Activated CD8-positive, alpha-beta memory T cell treated with anti-CD3 and anti-CD28 coated beads, Interleukin-2, amount 50 U/mL, for 4 hours (primary cell): ENCODE measurements at places on chromosomes 7 and 10.
A peak's percentile ranks its signal among the peaks of the same experiment; 100 is the strongest.

DNA sequence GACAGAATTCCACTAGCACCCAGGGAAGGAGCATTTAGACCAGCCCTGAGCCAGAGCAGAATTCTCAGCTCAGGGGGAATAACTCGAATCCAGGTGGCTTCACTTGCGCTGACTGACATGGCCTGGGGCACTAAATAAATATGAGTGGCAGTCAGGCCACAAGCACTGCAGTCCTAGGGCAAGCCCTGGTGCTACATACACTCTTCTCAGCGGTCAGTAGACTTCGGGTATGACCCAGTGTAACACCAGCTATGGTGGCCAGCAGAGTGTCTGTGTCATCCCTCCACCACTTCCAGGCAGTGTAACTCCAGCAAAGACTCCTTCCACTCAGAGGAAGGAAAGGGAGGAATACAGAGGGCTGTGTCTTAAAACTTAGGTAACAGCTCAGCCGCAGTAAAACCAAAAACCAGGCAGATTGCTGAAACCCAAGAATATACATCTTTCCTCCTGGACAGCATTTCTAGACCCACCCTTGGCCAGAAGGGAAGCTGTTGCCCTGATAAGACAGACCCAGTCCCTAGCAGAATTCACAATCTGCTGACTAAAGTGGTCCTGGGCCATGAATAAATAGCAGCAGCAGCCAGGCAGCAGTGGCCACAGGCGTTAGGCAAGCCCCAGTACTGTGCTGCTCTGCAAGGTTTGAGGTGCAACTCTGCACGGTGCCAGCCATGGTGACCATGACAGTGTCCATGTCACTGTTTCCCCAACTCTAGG is 77.0 kb downstream of the SNX13 start:
- no peak for DNase-seq

- DNase-seq = no peak
Measured at GRCh38 chr7:116776610-116777289, 85.6 kb upstream of the CAPZA2 start.

DNA sequence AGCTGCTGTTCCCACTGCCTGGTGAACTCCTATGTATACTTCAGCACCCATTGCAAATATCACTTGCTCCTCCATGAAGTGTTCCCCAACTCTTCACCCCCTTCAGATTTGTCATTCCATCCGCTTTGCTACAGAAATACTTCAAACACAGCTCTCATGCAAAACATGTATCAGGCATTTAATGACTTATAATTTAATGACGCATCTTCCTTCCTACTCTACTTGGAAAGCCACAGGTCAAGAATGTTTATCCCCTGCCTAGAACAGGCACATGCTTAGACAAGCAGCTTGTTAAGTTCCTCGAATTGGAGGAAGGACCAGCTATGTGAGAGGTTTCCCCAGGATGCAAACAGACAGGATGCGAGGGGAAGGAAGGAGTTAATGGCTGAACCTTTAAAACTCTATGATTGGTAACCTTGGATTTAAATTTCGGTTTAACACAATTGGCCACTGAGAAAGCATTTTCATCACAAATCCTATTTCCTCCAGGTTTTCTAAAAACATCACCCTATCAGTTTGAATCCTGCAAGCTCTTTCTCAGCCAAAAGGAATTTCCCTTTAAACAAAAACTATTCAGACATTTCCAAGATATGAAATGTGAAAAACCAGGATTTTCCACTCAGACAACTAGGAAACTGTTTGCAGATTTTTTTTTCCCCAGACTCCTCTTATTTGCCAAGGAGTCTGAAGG is 11.5 kb downstream of the CREB3L2 start:
- DNase-seq = no peak

- no peak for DNase-seq
Measured at GRCh38 chr7:49597805-49598204, 175.6 kb upstream of the VWC2 start.

GRCh38 chr10:123883673-123884320 is 7.8 kb downstream of the CPXM2 start:
- no peak for DNase-seq

GRCh38 chr7:99011706-99012404 is 132.1 kb downstream of the SMURF1 start:
- no peak for DNase-seq

- DNase-seq = no peak
Measured at GRCh38 chr7:126608339-126608776, 644.4 kb downstream of the GRM8 start.

GRCh38 chr7:39458061-39458745 is 108.0 kb upstream of the YAE1 start:
- DNase-seq = no peak

GRCh38 chr7:150988230-150989226 is 2.3 kb upstream of the NOS3 start:
- peak; percentile 70 for DNase-seq

GRCh38 chr10:30736685-30737232 is 107.2 kb upstream of the LYZL2 start:
- DNase-seq = no peak

DNA sequence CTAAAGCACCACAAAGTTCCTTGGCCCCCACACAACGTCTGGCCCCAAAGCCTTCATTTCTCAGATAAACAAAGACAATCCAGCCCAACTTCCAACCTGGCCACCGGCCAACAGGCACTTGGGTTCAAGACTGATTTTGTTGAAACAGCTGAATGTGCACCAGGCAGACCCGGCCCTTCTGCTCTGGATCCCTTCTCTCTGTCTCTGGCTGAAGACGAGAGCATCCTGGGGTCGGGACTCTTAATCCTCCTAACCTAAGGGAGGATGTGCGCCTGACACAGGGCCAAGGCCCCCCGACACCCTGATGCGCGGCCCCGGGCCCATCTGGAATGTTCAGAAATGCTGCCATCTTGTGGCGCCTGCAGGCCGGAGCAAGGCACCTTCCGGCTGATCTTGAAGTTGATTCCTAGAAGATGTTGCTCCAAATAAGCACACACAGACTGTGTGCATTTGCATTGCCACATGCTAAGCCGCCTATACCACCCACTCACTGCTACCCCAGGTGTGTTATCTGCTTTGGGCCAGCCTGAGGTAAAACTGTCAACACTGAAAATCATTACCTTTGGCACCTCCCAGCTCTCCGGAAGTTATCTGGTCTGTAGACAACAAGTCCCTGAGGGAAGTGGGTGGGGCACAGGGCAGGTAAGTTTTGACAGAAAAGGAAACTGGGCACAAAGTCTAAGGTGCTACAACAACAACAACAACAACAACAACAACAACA is 98.4 kb upstream of the HABP2 start:
- DNase-seq = no peak

DNA sequence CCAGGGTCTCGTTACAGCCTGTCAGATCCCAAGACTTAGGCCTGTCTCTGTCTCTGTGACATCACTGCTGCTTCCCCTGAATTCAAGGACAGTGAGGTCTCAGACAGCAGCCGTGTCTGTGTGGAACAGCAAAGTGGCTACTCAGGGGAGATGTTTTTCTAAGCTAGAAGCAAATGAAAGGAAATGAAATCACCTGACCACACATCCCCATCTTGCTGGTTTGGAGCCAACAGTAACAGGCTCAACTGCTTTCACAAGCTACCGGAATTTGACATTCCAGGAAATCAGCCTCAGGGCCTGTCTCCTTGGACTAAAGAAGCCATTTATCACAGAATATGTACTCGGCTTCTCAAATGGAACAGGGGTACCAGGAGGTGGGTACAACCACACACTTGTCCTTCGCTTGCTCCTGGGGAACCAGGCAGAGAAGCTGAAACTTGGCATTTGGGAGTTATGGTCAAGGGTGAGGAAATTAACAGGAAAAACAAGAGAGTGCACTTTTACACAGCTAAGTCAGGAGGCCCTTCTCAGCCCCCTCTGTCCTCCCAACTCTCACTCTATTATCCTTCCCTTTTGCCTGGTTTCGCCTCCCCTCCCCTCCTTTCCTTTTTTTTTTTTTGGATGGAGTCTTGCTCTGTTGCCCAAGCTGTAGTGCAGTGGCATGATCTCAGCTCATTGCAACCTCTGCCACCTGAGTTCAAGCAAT is 73.2 kb downstream of the SPDYE5 start:
- no peak for DNase-seq

DNA sequence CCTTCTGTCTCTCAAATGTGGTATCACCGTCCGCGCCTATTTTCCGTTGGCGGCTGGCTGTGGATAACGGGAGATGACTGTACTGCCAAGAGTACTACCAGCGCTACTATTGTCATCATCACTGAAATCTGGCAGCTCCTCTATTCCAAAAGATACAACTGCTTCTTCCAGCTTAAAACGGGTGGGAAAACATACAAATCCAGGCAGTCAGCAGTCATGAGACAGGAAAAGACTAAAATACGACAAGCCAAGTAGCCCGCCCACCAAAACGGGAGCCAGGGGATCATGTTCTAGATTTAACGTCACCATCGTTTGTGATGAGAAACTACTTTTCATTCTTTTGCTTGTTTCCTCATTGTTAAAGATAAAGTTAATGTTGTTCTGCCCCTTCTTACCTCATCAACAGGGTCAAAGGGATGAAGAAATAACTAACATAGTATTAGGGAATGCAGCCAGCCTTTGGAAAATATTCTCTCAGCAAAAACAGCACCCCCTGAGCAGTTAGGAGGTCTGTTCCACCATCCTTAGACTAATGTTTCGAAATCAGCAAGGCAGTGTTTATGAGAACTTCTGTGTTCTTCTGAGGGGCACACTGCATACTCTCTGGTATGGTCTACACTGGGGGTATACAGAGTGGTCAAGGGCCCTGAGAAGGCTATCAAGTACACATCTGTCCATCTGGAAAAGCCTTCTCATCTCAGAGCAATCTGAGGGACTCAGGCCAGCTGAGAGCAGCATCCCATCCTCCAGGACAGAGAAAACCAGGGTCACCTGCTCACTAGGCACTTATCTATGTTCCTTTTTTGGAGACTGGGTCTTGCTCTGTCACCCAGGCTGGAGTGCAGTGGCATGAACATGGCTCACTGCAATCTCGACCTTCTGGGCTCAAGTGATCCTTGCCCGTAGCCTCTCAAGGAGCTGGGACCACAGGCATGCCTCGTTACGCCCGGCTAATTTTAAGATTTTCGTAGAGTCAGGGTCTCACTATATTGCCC is 47.5 kb downstream of the GNA12 start:
- no peak for DNase-seq

- DNase-seq = peak; percentile 39
Measured at GRCh38 chr7:142319970-142320369, 62.1 kb upstream of the PRSS58 start.

- no peak for DNase-seq
Measured at GRCh38 chr7:47811632-47812380, 136.5 kb downstream of the PKD1L1 start.
